ENCODE measurements at places on chromosomes 13 and 19.

- no peak for DNase-seq
Measured at GRCh38 chr13:45529758-45530157, 65.0 kb downstream of the COG3 start.

GRCh38 chr13:45782327-45783045 is 69.1 kb downstream of the SIAH3 start:
- no peak for DNase-seq

GRCh38 chr13:101258071-101258470 is 158.2 kb downstream of the NALCN start:
- peak; percentile 64 for DNase-seq

DNA sequence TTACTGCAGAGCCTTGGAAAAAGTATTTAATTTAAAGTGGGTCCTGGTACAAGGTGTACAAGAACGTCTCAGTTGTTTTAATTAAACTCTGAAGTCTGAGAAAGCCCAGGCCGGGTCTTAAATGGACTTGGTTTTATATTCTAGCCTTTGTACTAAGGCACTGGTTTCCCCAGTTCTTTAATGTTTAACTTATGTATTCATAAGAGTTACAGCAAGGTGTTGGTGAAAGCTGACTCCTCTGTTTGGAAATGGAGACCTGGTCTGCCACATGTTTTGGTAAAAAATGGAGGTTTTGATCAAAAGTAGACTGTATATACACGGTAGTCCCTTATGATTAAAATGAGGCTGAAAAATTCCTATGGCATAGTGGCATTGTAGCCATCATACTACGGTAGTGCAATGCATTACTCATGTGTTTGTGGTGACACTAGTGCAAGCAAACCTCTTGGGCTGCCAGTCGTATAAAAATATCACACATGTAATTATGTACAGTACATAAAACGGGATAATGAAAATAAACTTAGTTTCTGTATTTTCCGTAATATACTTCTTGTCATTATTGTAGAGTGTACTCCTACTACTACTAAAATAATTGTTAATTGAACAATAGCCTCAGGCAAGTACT is 883.4 kb upstream of the SPRY2 start:
- no peak for DNase-seq

DNA sequence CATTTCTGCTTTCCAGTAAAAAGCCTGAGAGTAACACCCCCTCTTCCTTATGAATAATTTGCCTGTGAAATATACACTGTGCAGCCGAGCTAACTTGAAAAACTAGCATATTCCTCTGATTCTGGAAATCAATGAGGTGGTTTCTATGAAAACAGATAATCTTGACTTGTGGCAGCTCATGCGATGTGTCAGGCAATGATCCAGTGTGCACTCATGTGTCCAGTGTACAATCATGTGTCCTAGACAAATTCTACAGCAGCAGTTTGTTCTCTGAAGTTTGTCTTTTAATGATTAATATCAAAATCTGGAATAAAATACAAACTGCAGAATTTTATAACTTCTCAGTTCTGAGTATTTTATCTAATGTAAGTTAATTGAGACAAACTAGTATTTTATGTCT is 2213.9 kb upstream of the PCDH20 start:
- no peak for DNase-seq

DNA sequence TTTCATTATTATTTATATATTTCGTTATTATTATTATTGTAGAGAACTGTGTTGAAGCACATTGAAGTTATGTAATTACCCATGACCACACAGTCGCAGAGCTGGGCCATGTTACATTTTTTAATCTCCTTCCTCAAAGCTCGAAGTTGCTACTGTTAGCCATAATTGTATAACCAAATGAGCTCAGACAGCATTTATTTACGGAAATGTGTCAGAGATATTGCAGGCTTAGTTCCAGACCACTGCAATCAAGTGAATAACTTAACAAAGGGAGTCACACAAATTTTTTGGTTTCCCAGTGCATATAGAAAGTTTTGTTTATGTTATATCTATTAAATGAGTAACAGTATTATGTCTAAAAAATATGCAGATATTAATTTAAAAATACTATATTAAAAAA is 147.1 kb upstream of the SLITRK1 start:
- DNase-seq, result no peak

- peak; percentile 54 for DNase-seq
Measured at GRCh38 chr13:109436841-109437240, 349.5 kb downstream of the IRS2 start.

- no peak for DNase-seq
Measured at GRCh38 chr13:36430247-36431203, 1.8 kb upstream of the CCNA1 start.

- DNase-seq, result no peak
Measured at GRCh38 chr13:110338441-110339101, 31.5 kb downstream of the COL4A2 start.

- DNase-seq, result no peak
Measured at GRCh38 chr13:109788372-109789111, 2.2 kb upstream of the IRS2 start.

GRCh38 chr19:14795078-14795721 is 16.8 kb upstream of the ADGRE2 start:
- DNase-seq, result peak; percentile 34

GRCh38 chr19:8239528-8240273 is 30.5 kb downstream of the CERS4 start:
- DNase-seq, result no peak

DNA sequence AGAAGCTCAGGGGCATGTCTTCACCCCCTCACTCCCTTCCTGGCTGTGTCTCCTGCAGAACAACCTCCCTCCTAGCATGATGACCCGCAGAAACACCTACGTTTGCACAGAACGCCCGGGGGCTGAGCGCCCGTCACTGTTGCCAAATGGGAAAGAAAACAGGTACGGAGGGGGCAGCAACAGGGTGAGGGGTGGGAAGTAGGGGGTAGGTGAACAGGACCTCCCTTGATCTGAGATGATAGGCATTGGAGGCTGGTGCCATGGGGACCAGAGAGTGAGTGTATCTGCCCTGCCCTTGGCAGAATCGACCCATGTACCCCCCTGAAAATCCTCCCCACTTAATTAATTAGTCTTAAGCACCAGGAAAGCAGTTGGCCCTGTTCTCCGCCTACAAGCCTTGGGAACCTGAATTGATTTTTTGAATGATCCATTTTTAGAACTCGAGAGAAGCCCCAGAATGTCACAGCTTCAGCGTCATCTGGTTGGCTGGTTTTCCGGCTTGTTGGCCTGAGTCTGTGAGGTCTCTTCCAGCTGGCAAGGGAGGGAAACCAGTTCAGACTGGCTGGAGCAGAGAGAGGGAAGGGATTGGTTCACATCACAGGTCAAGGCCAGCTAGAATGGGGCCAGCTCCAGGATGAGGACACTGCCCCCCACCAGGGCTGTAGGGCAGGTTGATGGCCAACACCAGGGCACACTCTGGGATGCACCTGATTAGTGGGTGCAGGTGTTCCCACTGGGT is 28.2 kb downstream of the CKM start:
- DNase-seq, result no peak

DNA sequence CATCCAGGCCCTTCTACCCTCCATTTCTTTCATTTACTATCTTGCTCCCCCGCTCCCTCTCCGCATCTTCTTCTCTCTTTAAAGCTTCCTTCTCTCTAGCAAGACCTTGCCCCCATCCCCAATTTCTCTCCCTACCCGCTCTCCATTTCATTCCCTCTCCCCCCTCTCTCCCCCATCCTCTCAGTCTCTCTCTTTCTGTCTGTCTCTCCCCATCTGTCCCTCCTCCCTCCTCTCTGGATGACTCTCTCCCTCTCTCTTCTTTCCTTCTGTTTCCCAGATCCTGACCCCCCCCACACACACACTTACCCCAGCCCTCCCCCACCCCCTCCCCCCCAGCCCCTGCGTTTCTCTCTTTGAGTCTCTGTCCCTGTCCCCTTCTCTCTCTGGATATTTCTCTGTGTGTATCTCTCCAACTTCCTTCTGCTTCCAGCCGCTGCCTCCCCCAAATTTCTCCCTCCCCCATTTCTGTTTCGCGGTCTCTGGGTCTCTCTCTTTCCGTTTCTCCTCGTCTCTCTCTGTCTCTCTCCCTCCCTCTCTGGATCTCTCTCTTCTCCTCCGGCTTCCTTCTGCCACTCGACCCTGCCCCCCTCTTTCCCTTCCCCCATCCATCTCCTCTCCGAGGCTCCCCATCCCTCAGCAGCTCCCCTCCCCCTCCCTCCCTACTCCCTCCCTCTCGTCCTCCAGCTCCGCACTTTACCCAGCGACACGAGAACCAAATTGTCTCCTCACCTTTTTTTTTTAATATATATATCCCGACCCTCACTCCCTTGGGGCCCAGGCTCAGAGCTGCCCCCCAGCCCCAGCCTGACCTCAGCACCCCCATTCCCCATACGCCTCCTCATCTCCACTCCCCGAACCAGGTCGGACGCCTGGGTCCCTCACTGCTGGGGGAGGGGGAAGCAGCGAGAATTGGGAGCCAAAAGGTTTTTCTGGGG is 3.6 kb upstream of the CACNG8 start:
- no peak for DNase-seq

DNA sequence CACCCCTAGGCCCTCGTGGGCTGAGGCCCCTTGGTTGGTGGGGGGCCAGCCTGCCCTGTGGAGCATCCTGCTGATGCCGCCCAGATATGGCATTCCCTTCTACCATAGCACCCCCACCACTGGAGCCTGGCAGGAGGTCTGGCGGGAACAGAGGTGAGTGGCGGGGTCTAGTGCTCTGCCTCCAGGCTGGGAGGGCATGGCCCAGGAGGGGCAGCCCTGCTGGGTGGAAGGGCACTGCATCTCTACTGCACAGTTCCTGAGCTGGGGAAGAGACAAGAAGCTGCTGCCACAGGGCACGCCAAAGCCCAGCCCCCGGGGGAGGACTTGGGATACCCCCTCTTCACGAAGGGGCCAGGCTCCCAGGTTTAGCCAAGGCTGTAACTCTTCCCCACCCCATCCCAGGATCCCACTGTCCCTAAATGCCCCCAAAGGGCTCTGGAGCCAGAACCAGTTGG is 2.4 kb upstream of the KMT2B start:
- no peak for DNase-seq

GRCh38 chr19:32403291-32403995 is 2.1 kb upstream of the DPY19L3 start:
- no peak for DNase-seq

DNA sequence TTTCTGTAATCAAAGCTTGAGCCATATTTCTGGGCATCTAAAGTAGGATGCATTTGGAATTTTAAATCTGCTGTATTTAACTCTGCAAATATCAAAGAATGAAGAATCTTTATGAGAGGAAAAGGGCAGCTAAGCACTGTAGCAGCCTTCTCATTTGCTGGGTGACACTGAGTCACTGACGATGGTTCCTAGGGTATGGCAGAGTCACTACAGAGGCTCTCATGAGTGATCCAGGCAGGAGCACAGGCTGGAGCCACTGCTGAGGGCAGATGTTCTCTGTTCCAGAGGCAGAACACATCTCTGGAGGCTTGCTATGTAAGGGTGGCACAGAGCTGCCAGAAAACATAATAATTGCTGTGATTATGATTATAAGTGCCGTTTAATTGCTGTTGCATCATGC is 340.7 kb upstream of the HTR2A start:
- no peak for DNase-seq

GRCh38 chr19:48510421-48511268 is 990 bp downstream of the LMTK3 start:
- DNase-seq, result no peak

- DNase-seq, result no peak
Measured at GRCh38 chr19:17805427-17805826, 10.5 kb downstream of the B3GNT3 start.

DNA sequence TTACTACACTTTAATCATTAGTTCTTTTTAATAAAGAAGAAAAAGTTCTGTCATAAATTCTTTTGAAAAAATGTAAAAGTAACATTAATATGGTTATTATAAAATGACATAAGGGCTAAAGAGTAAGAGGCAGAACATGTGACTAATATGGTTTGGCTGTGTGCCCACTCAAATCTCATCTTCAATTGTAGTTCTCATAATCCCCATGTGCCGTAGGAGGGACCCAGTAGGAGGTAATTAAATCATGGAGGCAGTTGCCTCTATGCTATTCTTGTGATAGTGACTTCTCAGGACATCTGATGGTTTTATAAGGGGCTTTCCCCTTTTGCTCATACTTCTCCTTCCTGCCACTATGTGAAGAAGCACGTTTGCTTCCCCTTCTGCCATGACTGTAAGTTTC is 104.5 kb downstream of the UGGT2 start:
- peak; percentile 39 for DNase-seq

DNA sequence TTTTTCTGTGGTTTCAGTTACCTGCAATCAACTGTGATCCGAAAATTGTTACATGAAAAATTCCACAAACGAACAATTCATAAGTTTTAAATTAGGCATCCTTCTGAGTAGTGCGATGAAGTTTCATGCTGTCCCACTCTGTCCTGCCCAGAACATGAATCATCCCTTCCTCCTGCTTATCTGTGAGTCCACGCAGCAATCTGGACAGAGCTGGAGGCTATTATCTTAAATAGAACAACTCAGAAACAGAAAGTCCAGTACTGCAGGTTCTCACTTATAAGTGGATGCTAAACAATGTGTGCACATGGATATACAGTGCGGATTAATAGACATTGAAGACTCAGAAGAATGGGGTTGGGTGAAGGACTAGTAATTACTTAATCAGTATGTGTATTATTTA is 583.7 kb upstream of the SPRY2 start:
- DNase-seq, result no peak
